ENCODE measurements at places on chromosomes 3 and 15.

DNA sequence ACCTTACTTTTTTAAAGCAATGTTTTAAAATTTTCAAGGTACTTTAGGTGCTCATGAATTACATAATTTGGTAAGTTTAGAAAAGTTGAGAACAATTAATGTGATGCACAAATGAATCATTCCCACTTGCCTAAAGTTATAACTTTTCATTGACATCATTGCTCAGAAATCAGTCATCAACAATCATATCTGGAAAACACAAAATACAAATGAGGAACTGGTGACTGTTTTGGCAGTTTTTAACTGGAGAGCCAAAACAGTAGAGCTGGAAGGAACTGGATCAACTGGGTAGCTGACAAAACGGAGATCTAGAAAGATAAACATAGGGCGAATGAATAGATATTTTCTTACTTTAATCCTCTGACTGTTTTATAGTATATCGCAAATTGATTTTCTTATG is 767.1 kb downstream of the IGSF11 start:
- no peak for DNase-seq

GRCh38 chr3:126124896-126125295 is 41.0 kb upstream of the SLC41A3 start:
- DNase-seq: no peak

DNA sequence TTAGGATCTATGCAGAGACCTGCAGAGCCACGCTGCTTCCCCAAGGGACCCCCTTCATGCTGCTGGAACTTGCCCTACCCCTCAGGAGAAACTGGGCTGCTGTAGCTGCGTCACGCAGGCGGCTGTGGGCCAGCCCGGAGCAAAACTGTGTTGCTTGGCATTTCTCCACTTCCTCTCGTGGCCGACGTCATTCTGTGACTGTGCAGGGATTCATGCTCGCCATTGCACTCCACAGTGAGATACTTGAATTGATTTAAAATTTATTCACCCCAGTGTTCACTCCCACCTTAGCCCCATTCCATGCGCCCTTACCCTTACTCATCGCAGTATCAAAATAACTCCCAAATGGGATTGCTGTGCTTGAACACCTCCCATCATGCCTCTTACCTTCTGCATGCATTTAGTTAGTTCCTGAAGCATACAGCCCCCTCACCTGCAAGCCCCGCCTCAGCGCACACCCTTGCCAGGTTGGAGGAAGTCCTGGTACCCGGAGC is 45.7 kb downstream of the TMEM44 start:
- DNase-seq: no peak

- DNase-seq: no peak
These were observed 43.4 kb downstream of the IL1RAP start for GRCh38 chr3:190557296-190557695.

DNA sequence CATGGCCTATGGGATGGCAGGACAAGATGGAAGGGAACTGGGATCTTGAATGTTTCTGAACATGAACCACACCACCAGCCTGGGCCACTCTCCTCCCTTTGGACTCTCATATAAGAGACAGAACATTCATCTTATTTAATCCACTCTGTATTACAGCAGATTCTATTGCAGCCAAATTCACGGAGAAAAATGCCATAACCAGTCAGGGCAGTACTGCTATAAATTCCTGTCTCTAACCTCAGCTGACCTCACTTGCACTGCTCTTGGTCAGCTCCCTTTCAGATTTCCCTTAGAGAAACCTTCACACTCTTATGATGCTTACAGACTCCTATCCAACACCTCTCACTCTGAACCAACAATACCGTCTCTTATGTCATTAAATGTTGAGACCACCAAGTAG is 101.4 kb downstream of the RYK start:
- no peak for DNase-seq

- no peak for DNase-seq
These were observed 3.5 kb downstream of the PFN2 start for GRCh38 chr3:149967086-149967685.

GRCh38 chr3:32782407-32782806 is 35.4 kb upstream of the TRIM71 start:
- DNase-seq: no peak

DNA sequence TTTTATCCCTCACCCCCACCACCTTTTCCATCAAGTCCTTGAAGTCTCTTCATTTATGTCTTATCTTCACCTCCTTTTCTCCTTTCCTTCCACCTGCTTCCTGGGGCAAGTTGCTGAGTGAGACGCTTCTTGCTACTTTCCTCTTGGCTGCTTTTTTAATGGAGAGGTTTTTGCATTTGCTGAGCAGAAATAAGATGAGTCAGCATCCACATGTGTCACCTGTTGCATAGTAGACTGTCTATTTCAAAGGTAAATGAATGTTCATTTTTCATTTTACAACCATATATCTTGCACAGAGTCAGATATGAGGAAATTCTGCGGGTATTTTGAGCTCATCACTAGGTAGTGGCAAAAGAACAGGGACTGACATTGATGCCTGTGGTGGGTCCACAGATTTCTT is 18.6 kb downstream of the C3orf52 start:
- DNase-seq: no peak

GRCh38 chr15:45802140-45802539 is 167.3 kb downstream of the SQOR start:
- DNase-seq: no peak

GRCh38 chr15:89740137-89740536 is 10.9 kb downstream of the MESP1 start:
- DNase-seq: peak; percentile 31

DNA sequence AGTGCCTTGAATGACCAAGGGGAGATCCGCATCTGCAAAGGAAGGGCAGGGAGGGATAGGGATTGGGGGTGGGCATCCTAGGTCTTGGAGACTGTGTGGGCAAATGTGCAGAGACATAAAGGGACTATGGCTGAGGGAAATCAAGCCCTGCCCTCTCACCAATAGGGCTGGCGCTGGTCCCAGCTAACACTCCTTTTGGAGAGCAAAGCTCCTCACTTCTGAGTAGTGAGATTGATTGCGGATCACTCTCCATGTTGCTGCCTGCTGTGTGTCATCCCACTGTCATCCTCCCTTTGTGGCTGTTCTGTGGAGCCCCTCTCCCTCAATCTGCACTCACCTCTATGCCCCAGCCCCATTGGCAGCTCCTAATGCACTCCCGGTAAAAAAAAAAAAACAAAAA is 2.2 kb upstream of the CELSR3 start:
- DNase-seq: no peak

- DNase-seq: no peak
These were observed 32.3 kb downstream of the PARP16 start for GRCh38 chr15:65254356-65254755.

- DNase-seq: no peak
These were observed 375.6 kb upstream of the TPRG1 start for GRCh38 chr3:188796122-188796631.

DNA sequence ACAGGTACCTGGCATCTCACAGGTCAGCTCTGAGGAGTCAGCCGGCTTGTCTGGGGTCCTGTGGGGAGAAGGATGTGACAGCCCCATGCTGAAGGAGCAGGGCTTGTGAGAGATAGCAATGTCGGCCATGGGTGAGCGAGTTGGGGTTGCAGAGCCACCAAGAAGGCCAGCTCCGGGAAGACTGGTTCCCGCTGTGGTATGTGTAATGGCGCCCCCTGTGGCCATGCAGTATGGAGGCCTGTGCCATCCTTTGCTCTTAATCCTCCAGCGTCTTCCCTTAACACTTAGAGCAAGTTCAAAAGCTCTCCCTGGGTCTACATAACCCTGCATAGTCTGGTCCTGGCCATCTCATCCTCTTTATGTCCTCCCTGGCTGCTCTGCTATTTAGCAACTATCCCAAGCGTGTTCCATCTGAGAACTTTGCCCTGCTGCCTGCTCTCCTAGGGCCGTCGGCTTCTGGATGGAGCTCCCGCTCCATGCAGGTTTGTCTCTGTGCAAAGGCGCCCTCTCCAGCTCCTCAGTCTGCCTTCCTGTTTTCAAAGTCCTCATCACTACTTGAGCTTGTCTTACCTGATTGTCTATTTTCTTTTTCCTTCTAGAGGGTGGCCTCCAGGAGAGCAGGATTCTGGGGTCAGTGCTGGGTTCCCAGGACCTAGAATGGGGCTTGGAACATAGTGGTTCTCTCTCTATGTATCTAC is 40.8 kb upstream of the IQCF6 start:
- DNase-seq: no peak

GRCh38 chr3:152834191-152834775 is 648 bp upstream of the P2RY1 start:
- DNase-seq: no peak

DNA sequence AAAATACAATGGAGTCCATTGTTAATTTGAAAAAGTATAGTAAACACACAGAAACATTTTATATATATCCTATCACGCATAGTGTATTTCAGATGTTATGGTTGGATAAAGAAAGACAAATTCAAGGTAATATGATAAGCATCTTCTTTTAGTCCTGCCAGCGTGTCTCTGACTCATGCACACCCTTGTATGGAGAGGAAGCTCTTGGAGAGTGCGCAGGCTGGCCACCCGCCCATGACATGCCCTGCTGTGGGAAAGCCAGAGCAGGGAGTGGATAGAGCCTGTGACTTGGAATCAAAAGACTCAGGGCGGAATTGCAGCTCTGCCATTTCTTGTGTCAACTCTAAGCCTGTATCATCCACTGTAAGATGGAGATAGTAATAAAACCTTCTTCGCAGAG is 23.0 kb upstream of the COPG1 start:
- no peak for DNase-seq

Measured in activated T-helper 1 cell treated with anti-CD3 and anti-CD28 coated beads, Interleukin-2, amount 50 U/mL, for 16 hours (primary cell).